Right ventricle myocardium inferior (tissue), 1 donor: ENCODE measurements at places on chromosomes 7 and 10. TPM values are rescaled to one million over a fixed set of nuclear protein-coding genes. Genes with fewer than 3 reads are reported as not detected.
A peak's percentile ranks its signal among the peaks of the same experiment; 100 is the strongest.

Gene PDCD4
- total RNA-seq, result 71.6 TPM

Gene ADAP1
- 10.0 TPM for total RNA-seq

Gene CASTOR2
- total RNA-seq, result 31.3 TPM

Gene INA
- not detected for total RNA-seq

Gene AEBP1
- total RNA-seq, result 13.6 TPM

Gene GRID2IP
- not detected for total RNA-seq

Gene ERVW-1
- not detected for total RNA-seq

Gene CUBN
- 0.92 TPM for total RNA-seq

Gene BTBD16
- total RNA-seq, result not detected

Gene CTAGE4
- 0.30 TPM for total RNA-seq

Gene PRKCQ
- total RNA-seq, result 0.16 TPM

GRCh38 chr10:73810735-73811465 is 498 bp downstream of the NDST2 start:
- peak; percentile 77 for DNase-seq

DNA sequence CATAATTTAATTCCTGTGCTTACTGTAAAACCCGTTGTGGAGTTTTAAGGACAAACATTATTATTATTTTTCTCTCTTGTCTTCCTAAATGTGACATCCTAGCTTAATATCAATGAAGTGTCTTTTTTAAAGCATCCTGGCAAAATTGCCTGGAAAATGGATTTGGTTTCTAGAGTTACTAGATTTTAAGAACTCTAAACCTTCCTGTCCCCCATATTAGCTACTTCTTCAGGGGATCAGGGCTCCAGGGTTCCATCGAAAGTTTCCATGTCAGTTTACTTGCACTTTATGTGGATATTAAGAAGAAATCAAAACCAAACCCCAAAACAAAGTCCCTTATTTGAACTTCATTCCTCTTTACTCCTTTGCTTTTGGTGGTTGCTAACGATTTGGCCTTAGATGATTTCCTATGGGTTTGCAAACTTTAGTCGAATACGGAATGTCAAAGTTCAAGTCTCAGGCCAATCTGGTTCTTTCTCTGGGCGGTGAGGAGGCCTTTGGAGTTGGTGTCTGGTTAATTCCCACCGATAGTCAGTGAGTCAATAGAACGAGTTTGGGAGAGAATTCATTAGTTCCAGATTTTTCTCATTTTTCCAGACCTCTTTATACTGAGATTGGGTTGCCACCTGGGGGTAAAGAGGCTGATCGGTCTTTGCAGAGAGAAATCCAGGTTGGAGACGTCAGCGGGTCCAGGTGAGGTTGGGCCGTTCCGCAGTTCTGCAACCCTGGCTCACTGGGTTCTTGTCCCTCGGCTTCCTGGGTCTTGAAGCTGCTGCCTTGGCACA is 1.1 kb downstream of the CUX1 start:
- DNase-seq, result no peak

GRCh38 chr7:8436965-8437364 is 3.6 kb downstream of the NXPH1 start:
- DNase-seq, result no peak

DNA sequence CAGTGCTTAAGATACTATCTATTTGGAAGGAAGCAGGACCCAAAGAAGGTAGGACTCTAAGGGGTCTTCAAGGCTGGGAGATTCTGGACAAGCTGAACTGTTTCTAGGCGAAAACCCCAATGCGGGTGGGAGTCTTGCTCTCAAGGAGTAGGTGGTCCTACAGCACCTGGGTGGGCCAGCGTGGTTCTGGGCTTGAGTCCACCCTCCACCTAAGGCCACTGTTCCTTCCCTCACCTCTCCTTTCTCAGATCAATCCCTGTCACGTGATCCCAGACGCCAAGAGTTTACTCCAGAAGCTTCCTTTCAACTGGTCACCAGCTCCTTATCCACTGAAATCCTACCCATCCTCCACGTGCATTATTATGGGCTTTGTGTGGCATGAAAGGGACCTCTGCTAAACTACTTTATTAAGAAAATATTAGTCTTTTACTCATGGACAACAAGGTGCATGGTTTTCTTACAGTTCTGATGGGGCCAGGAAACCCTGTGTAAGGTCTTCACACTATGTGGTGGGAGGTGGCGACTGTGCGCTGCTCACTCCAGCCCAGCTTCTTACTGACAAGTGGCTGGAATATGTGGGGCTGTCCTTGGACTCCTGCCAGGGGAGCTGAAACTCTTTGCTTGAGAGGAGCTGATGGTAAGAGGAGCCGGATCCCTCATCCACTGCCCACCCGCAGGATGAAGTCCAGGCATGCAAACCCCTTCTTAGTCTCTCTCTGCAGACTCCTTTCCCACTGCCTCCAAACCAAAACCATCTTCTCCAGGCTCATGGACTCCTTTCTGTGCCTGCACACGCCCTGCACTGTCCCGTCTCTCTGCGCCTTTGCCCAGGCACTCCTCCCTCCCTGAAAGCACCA is 1.6 kb downstream of the ZNF746 start:
- peak; percentile 84 for DNase-seq

DNA sequence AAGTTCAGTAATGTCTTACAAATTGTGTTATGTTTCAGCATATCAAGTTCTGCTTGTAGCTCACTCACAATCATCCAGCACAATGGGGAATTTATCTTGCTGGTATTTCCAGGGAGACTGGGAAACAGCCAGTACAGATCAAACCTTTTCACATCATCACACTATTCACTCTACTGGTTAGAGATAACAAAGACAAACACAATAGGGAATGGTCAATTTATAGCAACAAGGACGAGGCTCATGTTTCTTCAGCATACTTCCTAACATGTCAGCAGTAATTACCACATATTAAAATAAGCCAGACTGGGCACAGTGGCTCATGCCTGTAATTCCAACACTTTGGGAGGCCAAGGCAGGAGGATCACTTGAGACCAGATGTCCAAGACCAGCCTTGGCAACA is 38.3 kb downstream of the TOMM7 start:
- DNase-seq, result no peak

DNA sequence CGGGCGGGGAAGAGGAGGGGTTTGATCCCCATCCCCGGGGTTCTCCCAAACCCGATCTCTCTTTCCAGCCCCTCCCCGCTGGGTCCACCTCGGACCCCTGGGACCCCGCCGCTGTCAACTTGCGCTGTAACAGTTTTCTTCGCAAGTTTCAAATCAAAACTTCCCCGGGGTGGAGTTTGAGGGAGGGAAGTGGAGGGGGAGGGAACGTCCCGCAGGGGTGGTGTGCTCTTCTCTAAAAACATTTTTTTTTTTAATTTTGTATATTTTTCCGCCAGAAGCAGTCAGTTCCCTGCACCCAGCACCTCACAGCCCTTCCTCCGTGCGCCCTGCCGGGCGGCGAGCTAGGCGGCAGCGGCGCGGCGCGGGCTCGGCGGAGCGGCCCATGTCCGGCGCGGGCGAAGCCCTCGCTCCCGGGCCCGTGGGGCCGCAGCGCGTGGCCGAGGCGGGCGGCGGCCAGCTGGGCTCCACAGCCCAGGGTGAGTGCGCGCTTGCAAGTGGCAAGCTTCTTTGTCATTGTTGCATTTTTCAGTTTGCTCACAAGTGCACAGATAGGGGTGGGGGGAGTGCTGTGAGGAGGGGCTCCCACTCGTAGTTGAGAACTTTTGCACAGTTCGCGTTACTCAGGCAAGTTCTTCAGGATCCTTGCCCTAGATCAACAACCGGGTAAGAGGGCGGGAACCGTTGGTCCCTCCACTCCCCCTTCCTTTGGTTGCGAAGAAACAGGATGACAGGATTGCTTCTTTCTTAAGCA is 933 bp downstream of the MDFIC start:
- DNase-seq, result peak; percentile 73

DNA sequence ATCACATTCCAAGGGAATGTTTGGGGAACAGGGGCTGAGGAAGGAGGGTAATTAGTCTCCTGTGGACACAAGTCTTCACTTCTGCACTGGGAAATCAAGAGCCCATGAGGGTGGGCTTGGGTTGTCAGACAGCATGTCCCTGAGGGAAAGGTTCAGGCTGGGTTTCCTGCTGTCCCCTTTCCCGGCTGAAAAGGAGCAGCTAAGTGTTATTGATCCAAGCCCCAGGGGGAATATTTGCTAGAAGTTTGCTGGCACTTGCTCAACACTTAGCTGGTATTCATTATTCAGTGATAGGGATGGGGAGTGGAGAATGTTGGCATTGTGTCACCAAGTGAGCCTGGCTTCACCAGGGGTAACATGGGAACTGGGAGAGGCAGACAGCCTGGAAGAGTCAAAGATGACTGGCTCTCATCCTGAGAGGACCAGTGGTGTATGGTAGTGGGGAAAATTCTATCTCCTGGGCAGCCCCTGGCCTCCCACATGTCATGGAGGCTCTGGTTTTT is 344.4 kb upstream of the PODXL start:
- DNase-seq, result no peak

GRCh38 chr7:93212881-93213280 is 13.4 kb downstream of the HEPACAM2 start:
- no peak for DNase-seq

GRCh38 chr10:114825513-114826253 is 4.1 kb downstream of the FHIP2A start:
- DNase-seq, result no peak

GRCh38 chr7:69334701-69335100 is 263.6 kb upstream of the AUTS2 start:
- no peak for DNase-seq

GRCh38 chr7:87107949-87108776 is 44.1 kb upstream of the DMTF1 start:
- DNase-seq, result no peak

GRCh38 chr10:126770809-126771208 is 100.3 kb upstream of the C10orf90 start:
- no peak for DNase-seq

DNA sequence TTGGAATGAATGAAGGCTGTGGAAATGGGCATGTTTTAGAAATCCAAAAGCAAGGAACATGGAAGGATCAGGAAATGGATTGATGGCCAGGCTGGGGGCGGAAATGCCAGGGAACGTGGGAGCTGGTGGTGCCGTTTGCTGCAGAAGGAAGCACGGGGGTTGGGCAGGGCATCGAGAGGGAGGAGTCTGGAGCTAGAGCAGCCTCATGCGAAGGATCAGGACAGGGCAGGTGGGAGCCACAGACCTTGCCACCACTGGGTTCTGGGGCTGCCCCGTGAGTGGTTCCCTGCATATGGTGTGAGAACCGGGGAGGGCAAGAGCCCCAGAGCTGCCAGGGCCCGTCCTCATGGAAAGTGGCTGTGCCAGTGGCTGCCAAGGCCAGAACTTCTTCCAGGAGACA is 193.8 kb upstream of the ZNF32 start:
- DNase-seq, result peak; percentile 59

DNA sequence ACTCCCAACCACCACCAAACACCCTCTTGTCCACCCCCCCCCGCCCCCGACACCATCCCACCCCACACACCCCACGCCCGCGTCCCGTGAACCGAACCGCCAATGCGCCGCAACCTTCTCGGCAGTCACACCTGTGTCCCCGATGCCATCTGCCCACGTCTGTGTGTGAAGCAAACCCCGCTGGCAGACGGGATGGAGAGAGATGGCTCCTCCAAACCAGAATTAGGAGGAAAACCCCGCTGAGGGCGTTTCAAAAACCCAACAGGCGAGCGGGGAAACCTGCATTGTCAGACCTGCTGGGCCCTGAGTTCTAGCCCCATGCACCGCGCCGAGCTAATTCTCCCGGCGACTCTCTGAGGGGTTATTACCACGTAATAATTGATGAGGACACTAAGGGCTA is 28.6 kb upstream of the KCNK18 start:
- DNase-seq, result no peak

- no peak for DNase-seq
Measured at GRCh38 chr10:79268742-79269141, 78.5 kb upstream of the PPIF start.
